Activated CD4-positive, alpha-beta memory T cell treated with anti-CD3 and anti-CD28 coated beads for 36 hours (primary cell): ENCODE measurements at places on chromosomes 7 and 10. TPM values are rescaled to one million over a fixed set of nuclear protein-coding genes. Genes with fewer than 3 reads are reported as not detected.

DNA sequence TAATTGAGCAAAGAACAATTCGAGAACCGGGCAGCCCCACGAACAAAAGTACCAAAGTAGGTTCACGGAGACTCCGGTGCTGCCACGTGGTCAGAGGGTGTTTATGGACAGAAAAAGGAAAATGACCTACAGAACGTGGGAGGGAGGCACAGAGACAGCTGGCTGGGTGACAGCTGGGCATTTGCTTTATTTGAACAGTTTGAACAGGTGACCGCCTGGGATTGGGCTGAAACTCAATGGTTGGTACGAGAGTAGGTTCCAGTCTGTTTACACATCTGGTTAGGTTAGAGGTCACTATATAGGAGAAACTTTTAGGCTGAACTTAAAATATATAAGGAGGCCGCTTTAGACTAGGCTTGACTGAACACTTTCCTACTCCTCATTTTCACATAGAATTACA, 50.6 kb upstream of the CELF2 start:
- no peak overlapping the region for H3K27ac ChIP-seq
- DNase-seq, result no peak
- no peaks in the 10 kb centered on the region for H3K4me1 ChIP-seq
- H3K36me3 ChIP-seq, result no peaks in the 10 kb centered on the region
- no peak overlapping the region for H3K4me3 ChIP-seq

GRCh38 chr7:108525327-108525984, 479 bp downstream of the PNPLA8 start:
- H3K4me1 ChIP-seq, result peaks cover 34% of the 10 kb centered on the region
- no peak for DNase-seq
- H3K27me3 ChIP-seq, result no peaks in the 10 kb centered on the region
- H3K36me3 ChIP-seq, result peaks cover 4% of the 10 kb centered on the region

- H3K36me3 ChIP-seq, result peaks cover 29% of the 10 kb centered on the region
- H3K4me1 ChIP-seq, result no peaks in the 10 kb centered on the region
- no peak overlapping the region for H3K4me3 ChIP-seq
- H3K27me3 ChIP-seq, result no peaks in the 10 kb centered on the region
- no peak for DNase-seq
Observed at GRCh38 chr10:1022413-1022812, 3.2 kb downstream of the IDI2 start.

DNA sequence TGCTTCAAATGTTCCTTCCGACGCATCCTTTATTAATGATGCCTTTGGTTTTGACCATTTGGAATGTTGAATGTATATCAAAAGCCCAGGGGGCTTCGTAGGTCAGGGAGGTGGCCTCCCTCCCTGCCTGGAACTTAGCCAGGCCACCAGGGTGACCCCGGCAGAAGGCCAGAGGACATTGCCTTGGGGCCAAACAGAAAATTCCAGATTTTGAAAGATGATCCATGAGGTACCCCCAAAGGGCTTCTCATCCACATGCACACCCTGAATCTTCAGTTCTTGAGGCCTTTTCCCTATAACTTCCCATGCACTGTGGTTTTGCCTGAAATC, 171.7 kb downstream of the ADAM12 start:
- no peak for DNase-seq
- no peaks in the 10 kb centered on the region for H3K4me1 ChIP-seq
- no peak overlapping the region for H3K27ac ChIP-seq
- no peaks in the 10 kb centered on the region for H3K36me3 ChIP-seq
- H3K4me3 ChIP-seq, result no peak overlapping the region

- no peaks in the 10 kb centered on the region for H3K36me3 ChIP-seq
- H3K4me1 ChIP-seq, result no peaks in the 10 kb centered on the region
- DNase-seq, result no peak
- H3K27ac ChIP-seq, result no peak overlapping the region
- no peak overlapping the region for H3K4me3 ChIP-seq
Observed at GRCh38 chr7:117565226-117565625, 85.4 kb downstream of the CFTR start.

DNA sequence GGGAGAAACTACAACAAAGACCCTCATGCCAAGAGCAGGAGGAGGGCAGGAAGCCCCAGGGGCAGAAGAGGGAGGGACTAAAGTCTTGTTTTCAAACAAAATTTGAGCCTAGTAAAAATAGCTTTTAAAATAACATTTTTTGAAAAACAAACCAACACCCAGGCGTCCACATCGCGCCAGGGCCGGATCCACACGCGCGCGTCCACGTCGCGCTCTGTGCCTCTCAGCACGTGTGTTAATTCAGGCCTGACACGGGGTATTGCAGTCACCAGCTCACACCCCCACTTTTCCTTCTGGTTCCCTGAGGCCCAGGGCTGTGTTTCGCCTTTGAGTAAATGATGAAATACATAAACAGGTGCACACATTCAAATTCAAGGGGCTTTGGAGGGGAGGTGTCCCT, 196.2 kb downstream of the TCERG1L start:
- no peaks in the 10 kb centered on the region for H3K27me3 ChIP-seq
- H3K27ac ChIP-seq, result no peak overlapping the region
- no peaks in the 10 kb centered on the region for H3K36me3 ChIP-seq
- H3K4me3 ChIP-seq, result no peak overlapping the region

DNA sequence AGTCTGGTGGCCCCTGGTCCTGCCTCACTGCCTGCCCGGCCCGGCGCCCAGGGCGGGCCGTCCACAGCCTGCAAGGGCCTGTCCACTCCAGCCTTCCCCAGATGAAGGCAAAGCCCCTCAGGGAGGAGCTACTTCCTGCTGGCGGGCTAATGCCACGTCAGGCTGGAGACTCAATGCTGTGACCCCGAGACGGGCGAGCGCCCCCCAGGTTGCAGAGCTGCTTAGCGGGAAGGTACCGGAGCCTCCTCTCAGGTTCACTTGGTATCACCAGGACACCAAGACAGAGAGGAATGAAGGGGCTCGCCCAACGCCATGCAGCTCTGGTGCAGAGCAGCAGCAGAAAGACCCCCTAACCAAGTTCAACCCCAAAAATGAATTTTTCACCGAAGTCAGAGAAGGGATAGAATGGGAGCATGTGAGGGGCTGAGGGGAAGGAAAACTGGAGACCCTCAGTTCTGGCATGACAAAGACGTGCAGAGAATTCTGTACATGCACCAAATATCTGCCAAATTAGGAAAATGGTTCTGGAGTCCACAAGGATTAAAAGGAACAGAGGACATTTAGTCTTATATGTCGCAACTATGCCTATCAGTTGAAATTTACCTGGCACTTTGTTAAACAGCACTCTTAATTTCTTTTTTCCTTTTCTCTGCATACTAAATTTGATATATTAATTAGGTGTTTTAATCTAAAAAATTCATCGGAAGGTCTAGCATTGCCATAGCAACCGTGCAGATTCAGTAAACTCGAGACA, 2.8 kb downstream of the STK32C start:
- no peak overlapping the region for H3K4me3 ChIP-seq
- no peaks in the 10 kb centered on the region for H3K36me3 ChIP-seq
- no peaks in the 10 kb centered on the region for H3K27me3 ChIP-seq
- H3K4me1 ChIP-seq, result peaks cover 3% of the 10 kb centered on the region

GRCh38 chr10:101536800-101537199, 51.3 kb downstream of the POLL start:
- no peak for DNase-seq
- H3K27ac ChIP-seq, result no peak overlapping the region
- no peaks in the 10 kb centered on the region for H3K4me1 ChIP-seq

Gene FXYD4
- total RNA-seq, result not detected

Gene GDF10
- total RNA-seq, result 0.56 TPM

Gene CUZD1
- 1.0 TPM for total RNA-seq
